ENCODE measurements at places on chromosomes 4 and X. TPM values are rescaled to one million over a fixed set of nuclear protein-coding genes. Genes with fewer than 3 reads are reported as not detected.

The NEIL3 gene
- 8.2 TPM for total RNA-seq

The TSPAN5 gene
- 94.8 TPM for total RNA-seq

The CORIN gene
- 44.7 TPM for total RNA-seq

The FHDC1 gene
- 0.18 TPM for total RNA-seq

The ARHGEF38 gene
- total RNA-seq = not detected

The BRS3 gene
- not detected for total RNA-seq

The P2RY4 gene
- total RNA-seq = not detected

The EDA gene
- under 0.01 TPM for total RNA-seq

The SYNPO2 gene
- total RNA-seq = 6.9 TPM

The GAGE12F gene
- not detected for total RNA-seq

The CLIC2 gene
- not detected for total RNA-seq

The PHEX gene
- total RNA-seq = not detected

The TIGD2 gene
- 10.7 TPM for total RNA-seq

The SULT1E1 gene
- 3.7 TPM for total RNA-seq

The PRPS1 gene
- total RNA-seq = 26.2 TPM

The TRIML2 gene
- total RNA-seq = not detected

The PABPC1L2A gene
- not detected for total RNA-seq

The PABPC1L2B gene
- not detected for total RNA-seq

The TLR7 gene
- total RNA-seq = not detected

The HPGDS gene
- not detected for total RNA-seq

The PDLIM3 gene
- total RNA-seq = 52.8 TPM

The TMEM35A gene
- total RNA-seq = 2.7 TPM

All from myometrial cell (primary cell).